ENCODE measurements at places on chromosomes 7 and 10.

DNA sequence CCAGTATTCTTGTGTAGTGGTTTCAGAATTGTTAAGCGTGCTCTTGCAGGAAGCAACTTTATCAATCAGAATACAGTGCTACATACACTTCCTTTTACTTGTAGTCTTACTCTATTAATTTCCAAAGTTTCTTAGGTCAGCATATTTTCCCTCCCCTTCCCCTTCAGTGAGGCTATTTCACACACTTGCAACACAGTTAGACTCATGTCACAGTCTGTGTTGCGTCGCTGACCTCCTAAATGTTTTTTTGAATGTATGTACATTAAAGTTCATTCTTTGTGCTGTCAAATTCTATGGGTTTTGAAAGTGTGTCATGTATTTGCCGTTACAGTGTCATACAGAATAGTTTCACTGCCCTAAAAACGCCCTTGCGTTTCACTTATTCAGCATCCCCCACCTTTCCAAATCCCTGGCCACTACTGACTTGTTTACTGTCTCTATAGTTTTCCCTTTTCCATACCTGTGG is 5.4 kb upstream of the HKDC1 start:
- DNase-seq: no peak

DNA sequence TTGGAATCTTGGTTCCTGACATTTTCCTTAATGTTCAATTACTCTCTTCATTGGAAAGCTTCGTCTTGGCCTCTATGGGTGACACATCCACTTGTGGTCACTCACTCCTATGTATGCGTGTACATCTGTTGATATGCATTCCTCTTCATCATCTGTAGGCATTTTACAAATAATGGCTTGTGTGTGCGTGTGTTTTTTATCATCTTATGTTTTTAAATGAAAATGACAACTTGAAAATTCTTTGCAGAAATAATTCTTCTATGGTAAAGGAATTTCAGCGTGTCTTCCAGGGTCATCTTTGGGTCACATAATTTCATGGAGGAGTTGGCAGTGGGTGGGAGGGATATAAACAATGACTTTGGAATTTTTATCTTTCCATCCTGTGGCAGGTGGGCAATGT is 925.1 kb downstream of the LRMDA start:
- no peak for DNase-seq

GRCh38 chr7:116799916-116800315 is 62.5 kb upstream of the CAPZA2 start:
- no peak for DNase-seq

DNA sequence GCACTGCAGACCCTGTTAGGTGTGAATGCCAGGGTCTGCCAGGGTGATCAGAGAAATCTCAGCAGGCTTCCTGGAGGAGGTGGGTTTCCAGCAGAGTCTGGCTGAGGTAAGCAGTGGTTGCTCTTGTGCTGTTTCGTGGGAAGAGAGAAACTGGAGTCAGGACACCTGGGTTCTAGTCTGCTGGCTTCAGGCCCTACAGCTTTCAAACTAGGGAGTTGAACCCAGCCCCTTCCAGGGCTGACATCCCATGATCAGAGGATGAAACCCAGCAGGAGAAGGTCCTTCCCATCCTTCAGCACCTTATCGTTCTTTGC is 116.8 kb downstream of the CDH23 start:
- DNase-seq: no peak

DNA sequence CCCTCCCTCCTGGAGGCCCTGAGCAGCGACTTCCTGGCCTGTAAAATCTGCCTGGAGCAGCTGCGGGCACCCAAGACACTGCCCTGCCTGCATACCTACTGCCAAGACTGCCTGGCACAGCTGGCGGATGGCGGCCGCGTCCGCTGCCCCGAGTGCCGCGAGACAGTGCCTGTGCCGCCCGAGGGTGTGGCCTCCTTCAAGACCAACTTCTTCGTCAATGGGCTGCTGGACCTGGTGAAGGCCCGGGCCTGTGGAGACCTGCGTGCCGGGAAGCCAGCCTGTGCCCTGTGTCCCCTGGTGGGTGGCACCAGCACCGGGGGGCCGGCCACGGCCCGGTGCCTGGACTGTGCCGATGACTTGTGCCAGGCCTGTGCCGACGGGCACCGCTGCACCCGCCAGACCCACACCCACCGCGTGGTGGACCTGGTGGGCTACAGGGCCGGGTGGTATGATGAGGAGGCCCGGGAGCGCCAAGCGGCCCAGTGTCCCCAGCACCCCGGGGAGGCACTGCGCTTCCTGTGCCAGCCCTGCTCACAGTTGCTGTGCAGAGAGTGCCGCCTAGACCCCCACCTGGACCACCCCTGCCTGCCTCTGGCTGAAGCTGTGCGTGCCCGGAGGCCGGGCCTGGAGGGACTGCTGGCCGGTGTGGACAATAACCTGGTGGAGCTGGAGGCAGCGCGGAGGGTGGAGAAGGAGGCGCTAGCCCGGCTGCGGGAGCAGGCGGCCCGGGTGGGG is 2.2 kb downstream of the TRIM56 start:
- no peak for DNase-seq

GRCh38 chr7:27143023-27143949 is at the start of gene HOXA5:
Gene HOXA5, minus strand, starts transcription at chr7:27143681. Its CDS starts 74 bp downstream, at chr7:27143607.
- no peak for DNase-seq

GRCh38 chr7:51817694-51818225 is 501.2 kb upstream of the COBL start:
- DNase-seq: no peak

GRCh38 chr7:77388055-77388641 is 28.0 kb downstream of the GSAP start:
- DNase-seq: no peak

DNA sequence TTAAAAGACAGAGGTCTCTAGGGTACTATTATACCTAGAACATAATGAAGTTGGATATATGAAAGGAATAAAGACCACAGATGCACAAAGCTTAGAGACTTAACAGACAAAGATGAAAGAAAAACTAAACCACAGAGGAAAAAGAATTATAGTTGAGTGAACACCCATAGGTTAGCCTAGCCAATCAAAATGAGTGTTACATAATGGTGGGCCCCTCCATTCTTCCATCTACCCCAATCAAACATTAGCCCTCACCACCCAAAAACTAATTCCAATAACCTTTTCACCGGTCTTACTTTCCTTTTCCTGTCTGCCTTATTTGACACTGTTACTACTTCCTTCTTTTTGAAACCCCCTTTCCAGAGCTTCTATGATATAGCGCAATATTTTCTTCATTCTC is 130.1 kb downstream of the ELMO1 start:
- no peak for DNase-seq

- no peak for DNase-seq
Measured at GRCh38 chr7:70920876-70921275, 211.1 kb upstream of the GALNT17 start.

DNA sequence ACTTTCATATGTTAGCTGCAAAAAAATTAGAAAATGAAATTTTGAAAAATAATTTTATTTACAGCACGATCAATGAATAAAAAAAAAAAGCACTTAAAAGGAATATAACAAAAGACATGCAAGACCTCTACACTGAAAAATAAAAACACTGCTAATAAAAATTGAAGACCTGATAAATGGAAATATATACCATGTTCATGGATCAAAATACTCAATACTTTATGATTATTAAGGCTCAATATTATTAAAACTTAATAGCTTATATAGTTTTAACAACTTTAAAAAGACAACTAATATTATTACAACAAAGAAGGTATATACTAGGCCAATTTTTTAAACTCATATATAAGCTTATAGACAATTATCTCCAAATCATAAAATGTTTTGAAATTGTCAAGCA is 143.0 kb downstream of the GFRA1 start:
- DNase-seq: no peak

DNA sequence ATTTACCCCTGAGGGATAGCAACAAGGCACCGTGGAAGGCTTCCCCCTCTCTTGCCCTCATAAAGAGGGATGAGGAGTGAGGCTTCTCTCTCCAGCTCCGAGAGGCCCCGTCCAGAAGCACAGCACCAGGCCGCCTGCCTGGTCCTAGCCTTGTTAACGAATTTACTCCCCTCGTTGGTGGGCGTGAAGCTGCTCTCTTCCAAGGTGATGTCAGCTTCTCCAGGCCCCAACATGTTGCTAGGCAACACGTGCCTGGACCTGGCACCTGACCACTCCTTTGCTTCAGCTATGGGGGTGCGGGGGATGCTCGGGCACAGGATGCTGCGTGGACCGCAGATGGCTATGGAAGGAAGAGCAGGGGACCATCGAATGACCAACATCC is 135.2 kb upstream of the MGMT start:
- DNase-seq: no peak

- no peak for DNase-seq
Measured at GRCh38 chr7:7695111-7695817, 23.1 kb downstream of the RPA3 start.

DNA sequence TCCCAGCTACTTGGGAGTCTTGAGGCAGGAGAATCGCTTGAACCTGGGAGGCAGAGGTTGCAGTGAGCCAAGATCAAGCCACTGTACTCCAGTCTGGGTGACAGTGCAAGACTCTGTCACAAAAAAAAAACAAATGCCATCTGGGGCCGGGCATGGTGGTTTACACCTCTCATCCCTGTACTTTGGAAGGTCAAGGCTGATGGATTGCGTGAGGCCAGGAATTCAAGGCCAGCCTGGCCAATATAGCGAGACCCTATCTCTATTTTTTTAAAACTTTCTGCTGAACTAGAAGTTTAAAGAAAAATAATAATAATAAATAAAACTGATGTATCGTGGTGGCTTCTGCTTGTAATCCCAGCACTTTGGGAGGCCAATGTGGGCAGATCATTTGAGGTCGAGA is 15.7 kb upstream of the RNF216 start:
- DNase-seq: no peak

DNA sequence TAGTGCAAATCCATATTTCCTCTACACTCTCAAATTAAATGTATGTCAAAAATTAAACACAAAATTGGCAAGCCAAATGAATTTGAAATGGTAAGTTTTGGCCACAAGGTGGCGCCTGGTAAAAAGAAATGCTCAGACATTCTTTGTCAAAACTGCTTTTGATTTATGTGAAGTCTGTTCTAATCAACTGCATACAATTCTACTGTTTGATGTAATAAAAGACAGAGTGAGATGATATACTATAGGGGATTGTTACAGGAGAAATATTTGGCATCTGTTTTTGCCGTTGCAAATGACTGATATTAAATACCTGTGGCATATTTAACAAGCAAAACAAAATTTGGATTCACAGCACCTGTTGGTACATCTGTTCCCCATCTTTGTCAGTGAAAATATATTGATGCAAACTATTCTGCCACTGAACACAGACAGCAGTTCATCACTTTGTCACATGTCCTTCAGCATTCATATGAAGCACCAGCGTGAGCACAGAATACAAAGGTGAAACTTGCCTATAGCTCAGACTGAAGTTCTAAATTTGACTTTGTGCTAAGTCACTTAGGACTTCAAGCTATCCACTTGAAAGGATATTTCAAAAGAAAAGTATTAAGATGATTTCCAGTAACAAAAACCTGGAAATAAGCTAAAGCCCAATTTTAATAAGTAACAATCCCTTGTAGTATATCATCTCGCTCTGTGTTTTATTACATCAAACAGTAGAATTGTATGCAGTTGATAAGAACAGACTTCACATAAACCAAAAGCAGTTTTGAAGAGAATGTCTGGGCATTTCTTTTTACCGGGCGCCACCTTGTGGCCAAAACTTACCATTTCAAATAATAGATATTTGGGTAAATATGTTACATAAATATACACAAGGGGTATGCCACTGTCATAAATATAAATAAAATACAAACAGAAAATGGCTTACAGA is 10.2 kb upstream of the CH25H start:
- peak; percentile 68 for DNase-seq

DNA sequence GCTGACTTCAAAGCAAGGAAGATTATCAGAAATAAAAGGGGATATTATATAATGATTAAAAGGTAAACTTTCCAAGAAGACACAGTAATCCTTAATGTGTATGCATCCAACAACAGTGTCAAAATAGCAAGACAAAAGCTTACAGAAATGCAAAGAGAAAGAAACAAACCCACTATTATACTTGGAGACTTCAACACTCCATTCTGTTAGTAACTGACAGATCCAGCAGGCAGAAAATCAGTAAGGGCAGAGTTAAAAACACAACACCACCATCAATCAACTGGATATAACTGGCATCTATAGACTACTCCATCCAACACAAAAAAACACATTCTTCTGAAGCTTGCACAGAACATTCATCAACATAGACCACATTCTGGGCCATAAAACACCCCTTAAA is 103.8 kb downstream of the OR13A1 start:
- no peak for DNase-seq

DNA sequence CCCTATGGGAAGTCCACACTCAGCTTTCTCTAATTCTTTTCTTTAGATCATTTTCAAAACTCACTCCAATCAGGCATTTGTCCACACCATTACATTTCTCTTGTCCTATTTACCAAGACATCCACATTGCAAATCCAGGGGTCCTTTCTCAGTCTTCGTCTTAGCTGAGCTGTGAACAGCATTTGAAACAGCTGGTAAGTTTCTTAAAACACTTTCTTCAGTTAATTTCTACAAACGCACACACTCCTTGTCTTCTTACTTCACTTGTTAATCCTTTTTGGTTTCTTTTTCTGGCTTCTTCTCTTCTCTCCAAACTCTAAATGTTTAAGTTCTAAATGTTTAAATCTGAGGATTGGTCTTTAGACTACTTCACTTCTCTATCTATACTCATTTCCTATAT is 769.3 kb downstream of the PHTF2 start:
- DNase-seq: no peak

- DNase-seq: no peak
Measured at GRCh38 chr7:74002474-74003017, 25.4 kb upstream of the ELN start.

DNA sequence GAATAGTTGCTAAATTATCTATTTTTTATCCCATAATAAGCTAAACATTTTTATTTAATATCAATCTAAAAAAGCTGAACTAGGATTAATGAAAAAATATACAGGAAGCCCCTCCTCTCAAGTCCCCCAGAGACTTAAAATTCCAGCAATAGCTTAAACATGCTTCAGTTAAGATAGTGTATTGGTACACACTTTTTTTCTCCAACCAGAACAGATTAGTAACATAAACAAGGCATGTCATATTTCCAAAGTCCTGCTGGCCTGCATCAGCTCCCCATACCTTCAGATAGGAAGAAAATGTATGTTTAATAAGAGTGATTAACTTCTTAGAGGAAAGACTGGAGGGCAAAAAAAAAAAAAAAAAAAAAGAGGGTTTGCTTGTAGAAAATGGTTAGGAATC is 7.1 kb downstream of the TBX20 start:
- DNase-seq: no peak

DNA sequence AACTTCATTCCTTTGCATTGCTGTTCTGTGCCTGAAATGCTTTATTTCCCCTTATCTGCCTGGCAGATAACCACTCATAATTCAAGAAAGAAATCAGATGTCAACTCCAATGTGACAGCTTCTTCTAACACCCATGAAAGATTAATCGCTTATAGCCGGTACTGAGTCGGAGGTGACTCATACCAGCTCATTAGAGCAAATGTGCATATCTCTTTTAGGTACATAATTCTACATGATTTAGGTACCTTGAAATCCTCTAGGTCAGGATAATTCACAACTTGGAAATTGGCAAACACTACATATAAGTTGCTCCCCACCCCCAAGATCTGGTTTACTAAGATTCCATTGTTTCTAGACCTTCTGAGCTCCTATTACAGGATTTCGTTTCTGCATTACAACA is 554.4 kb upstream of the SORCS1 start:
- DNase-seq: no peak

- DNase-seq: no peak
Measured at GRCh38 chr7:139118234-139118804, 8.8 kb upstream of the ZC3HAV1 start.

GRCh38 chr7:91344911-91345310 is 80.7 kb downstream of the FZD1 start:
- DNase-seq: no peak

- no peak for DNase-seq
Measured at GRCh38 chr10:48255722-48256121, 18.8 kb downstream of the FRMPD2 start.

GRCh38 chr10:98886686-98887085 is 349.0 kb downstream of the HPSE2 start:
- no peak for DNase-seq

Data from left colon (tissue), 2 donors.